ENCODE measurements at places on chromosomes 1 and 21.

DNA sequence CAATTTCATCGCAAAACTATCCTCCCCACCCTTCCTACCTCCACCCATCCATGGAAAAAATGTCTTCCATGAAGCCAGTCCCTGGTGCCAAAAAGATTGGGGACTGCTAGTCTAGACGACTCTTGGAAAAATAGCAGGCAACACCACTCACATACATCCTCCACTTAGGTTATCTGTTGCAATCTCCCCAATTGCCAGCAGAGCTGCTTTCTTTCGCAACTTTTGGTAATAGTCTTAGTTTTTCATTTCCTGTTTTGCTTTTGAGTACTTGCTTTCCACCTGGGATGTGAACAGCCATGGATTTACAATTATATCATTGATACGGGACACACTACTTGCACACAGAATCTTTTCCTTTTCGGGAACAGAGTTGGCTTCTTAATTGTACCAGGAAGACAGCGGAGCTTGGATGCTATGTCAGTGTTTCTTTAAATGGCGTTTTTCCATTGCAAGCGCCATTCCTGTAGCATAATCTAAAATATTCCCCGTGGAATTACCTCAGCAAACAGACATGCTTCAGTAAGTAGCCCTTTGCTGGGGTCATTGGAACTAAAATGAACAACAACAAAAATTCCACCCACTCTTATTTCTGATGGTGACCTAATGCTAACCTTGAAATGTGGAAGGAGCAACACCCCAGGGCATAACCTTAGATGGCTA lies 183.3 kb upstream of the ADGRL2 start:
- no peak for DNase-seq

DNA sequence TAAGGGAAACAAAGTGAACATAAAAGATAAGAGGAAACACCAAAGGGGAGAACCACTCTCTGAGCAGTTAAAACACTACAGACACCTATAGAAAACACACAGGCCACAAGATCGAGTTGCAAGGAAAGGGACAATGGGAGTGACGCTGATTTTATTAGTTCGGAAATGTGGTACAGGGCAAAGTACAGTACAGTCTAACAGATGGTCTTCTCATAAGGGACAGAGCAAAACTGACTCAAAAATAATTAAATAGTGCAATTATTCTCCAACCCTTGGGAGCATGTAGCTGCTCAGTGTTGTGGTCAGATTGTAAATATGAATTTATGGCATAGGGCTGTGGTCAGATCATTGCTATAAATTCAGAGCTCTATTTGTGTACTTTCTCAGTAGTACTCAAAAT lies 352.0 kb downstream of the USH2A start:
- DNase-seq, result no peak

- peak; percentile 62 for DNase-seq
Measured at GRCh38 chr21:18499761-18500376, 96.3 kb upstream of the TMPRSS15 start.

DNA sequence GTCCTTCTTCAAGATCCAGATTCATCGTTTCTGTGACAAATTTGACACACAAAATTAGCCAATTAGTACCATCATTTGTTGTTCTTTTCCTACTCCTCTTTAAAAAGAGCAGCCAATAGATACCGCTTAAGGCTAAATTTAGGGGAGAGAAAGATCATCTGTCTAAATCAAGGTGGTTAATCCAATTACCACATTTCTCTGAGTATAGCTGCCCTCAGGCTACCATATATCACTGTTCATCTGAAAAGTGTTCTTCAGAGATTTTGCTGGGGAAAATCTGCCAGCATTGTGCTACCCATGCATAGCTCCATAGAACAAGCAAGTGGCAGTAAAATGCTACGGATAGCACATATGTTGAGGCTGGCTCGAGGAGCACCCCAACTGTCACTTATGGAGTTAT lies 110.3 kb upstream of the ESRRG start:
- no peak for DNase-seq

GRCh38 chr1:29876902-29877301 lies 640.6 kb downstream of the PTPRU start:
- no peak for DNase-seq

- peak; percentile 79 for DNase-seq
Measured at GRCh38 chr21:41879190-41879998, at the start of gene PRDM15. Gene PRDM15 (minus strand): TSS chr21:41879344. CDS start chr21:41860363, 18,981 bp downstream.

- DNase-seq, result no peak
Measured at GRCh38 chr1:85149805-85150204, 51.0 kb downstream of the SYDE2 start.

DNA sequence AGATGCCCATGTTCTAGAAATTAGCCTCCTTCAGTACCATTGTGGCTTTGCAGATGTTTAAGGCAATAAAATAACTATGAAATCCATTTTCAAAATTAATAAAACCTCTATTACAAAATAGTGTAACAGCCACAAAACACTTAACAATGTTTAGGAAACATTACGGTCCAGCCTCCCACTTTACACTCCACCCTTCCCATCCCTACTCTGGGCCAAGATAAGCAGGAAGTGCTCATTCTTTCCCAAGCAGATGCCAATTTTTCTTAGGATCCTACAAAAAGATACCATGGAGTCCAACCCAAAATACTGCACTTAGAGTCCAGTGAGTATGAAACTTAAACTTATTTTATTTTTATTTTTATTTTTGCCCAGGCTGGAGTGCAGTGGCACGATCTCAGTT lies 150.8 kb downstream of the NR5A2 start:
- DNase-seq, result no peak

- DNase-seq, result no peak
Measured at GRCh38 chr1:111735321-111735720, 3.9 kb downstream of the INKA2 start.

DNA sequence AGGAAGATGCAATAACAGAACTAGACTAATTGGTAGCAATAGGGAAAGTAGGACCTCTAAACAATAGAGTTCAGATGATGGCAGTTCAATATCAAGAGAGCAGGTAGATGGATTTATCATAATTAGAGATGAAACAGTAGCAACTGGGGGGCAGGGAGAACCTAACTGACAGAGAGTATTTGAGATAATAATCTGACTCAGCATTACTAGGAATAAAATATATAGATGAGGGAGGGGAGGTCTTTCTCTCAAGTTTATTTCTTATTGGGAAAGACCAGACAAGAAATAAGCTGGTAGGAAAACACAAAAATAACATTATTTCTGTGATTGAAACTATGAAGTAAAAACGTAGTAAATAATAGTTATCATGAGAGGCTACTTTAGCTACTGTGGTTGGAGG lies 1656.7 kb upstream of the B3GALT2 start:
- no peak for DNase-seq

DNA sequence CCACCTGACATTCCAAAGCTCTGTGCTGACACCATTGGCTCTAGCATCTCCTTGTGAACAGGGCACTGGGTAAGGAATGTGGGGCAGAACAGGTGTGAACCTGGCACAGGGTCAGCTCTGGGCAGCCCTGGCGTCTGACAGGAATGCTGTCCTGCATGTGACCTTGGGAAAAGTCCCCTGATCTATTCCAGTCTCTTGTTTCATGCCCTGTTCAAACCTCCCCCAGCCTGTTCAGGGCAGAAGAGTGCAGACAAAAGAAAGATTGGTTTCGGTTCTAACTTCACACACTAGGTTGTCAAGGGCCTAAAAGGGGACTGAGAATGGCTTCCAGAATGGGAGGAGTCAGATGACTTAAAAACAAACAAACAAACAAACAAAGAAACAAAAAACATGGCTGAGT lies 27.6 kb upstream of the SDHB start:
- no peak for DNase-seq

GRCh38 chr1:228723287-228723686 lies 12.0 kb upstream of the RHOU start:
- DNase-seq, result no peak

DNA sequence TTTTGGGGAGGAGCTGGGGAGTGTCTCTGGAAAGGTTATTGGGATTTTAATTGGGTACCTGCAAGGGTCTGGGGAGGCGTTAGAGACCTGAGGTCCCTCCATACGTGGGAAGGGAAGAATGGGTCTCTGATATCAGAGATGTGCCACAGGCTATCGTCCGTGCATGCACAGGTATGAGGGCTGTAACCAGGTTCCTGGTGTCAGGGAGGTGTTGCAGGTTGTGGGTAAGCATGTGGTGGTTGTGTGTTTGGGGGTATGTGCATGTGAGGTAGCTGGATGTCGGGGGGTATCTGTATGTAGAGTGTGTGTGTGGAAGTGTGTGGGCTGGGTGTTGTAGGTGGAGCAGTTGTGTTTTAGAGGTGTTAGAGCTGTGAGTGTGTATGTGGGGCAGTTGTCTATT lies 8.3 kb downstream of the AHDC1 start:
- no peak for DNase-seq

DNA sequence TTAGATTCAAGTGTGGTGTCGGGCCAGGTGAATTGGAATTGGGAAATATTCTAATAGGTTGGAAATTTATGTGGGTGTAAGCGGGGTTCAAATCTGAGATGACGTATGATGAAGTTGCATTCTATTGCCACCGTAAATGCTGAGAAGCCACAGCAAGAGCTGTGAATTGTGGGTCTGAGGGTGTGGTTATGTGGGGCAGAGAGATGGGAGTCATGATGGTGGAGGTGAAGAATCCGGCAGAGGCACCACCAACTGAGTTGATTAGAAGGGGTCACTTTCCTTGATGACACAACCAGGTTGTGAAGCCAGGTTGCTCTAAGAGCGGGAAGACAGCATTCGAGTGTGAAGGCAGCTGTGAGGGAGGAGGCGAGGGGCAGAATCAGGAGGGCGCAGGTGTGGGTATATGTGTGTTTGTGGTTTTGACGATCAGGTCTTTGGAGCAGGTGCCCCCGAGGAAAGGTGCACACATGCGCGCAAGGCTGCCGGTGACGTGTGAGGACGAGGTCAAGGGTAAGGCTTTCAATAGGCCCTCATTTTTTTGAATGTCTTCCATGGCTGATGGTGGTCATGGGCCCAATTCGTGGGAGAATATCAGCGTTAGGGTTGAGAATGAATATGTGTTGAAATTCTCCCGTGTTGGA lies 18.7 kb downstream of the LRRC3 start:
- no peak for DNase-seq

DNA sequence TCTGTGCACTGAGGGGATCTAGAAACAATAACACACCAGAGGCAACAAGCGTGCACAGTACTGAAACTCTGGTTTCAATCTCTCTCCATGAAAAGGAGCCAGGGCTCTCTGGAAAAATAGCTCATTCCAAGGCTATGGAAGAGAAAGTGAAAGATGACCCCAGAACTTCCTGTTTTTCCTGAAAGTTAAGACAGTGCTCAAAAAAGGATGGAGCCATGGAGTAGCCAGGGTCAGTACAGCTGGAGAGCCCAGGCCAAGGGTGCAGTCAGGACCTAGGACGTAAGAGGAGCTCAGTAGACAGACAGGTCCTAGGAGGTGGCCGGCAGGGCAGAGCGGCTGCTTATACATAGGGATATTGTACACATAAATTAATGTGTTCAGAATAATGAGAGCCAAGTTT lies 19.1 kb downstream of the NOL9 start:
- DNase-seq, result peak; percentile 0

DNA sequence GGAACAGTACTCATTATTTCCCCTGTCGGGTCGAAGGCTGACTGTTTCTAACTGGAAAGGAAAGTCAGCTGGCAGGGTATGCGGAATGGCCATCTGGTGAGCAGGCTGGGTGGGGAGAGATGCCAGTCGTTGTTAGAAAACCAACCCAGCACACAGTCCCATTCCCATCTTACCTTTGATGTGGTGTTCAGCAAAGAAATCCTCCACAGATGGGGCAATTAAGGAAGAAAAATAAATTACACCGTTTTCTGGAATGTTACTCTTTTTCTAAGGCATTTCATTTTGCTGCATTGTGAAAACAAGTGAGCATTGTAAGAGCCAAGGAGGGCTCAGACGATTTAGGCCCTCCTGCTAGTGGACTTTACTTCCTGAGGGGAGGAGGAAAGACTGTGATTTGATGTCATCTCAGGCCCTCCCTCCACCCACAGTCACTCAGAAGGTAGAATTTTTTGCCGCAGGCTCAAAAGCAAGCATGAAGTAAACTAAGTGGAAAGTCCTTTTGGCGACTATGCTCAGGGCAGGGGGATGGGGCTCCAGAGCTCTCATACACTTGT lies at the start of gene SLC16A4:
TSS of gene SLC16A4 (minus strand) at position 335 of the 554 bp plus-strand sequence. CDS start 1,703 bp downstream, outside the sequence.
- DNase-seq, result no peak

- no peak for DNase-seq
Measured at GRCh38 chr1:88111816-88112215, 572.3 kb upstream of the PKN2 start.

DNA sequence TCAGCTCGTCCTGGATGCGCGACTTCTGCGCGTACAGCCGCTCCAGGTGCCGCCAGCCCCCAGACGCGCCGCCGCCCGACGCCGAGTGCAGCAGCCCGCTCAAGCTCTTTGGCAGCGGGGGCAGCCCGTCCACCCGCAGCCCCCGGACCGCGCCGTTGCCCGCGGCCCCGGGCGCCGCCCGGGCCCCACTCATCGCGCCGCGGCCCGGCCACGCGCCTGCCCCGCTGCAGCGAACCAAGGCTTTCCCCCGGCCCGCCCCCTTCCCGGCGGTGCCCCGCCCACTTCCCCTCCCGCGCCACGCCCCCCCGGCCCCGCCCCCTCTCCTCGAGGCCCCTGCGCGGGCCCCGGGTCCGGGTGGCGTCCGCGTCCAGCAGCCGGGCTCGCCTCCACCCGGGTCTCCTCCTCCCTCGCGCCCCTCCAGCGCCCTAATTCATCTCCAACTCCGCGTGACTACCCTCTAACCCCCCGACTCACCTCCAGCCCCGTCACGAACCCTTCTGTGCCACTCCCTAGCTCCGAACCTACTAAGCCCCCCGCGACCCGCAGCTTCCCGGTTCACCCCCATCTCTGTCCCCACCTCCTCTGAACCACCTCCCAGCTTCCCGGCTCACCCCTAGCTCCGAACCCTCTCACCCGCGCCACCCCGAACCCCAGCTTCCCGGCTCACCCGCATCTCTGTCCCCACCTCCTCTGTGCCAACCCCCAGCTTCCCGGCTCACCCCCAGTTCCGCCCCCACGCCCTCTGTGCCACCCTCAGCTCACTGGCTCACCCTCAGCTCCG lies at the start of gene FAM89A:
TSS of gene FAM89A (minus strand) at position 236 of the 781 bp plus-strand sequence. CDS start at position 193, 43 bp downstream.
- peak; percentile 59 for DNase-seq

GRCh38 chr1:34520111-34520510 lies 234.7 kb upstream of the GJB5 start:
- DNase-seq, result no peak

GRCh38 chr1:79694241-79694640 lies 687.7 kb upstream of the ADGRL4 start:
- DNase-seq, result no peak

GRCh38 chr1:64124704-64125440 lies 78.6 kb upstream of the UBE2U start:
- no peak for DNase-seq

DNA sequence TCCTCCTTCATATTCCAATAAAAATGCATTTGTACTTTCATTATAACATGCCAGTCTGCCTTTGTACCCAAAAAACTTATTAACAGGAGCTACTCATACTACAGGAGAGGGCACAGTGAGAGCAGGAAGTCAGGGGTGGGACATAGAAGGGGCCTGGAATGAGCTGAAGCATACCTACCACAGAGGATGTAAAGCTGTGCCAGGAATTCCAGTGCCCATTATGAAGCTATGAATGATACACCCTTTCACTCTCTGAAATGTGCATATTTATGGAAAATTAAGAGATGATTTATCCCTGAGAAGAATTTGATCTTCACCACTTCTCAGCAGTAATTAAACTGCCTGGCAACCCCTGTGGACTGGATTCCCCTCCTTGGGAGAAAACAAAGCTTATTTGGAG lies 65.8 kb downstream of the ATP5PO start:
- DNase-seq, result no peak
